ENCODE measurements at places on chromosomes 12 and 14.
A peak's percentile ranks its signal among the peaks of the same experiment; 100 is the strongest.

DNA sequence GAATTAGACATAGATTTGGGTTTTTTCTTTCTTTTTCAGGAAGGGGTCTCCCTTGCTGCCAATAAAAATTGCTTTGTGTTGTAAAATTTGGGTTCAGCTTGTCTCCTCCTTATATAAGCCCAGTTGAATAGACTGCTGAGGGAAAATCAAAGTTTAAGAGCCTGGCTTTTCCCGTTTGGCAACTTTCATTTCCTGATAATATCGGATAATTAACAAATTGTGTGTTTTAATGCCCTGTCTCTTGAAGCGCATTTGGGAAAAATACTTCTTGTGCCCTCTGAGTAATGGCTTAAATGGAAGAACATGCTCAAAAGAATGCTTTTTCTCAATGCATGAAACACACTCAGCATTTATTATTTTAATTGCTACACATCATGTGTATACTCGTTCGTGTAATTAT is 198.0 kb upstream of the DCN start:
- DNase-seq: no peak

- DNase-seq: no peak
Observed at GRCh38 chr12:123744836-123745235, 17.3 kb upstream of the DNAH10 start.

- DNase-seq: no peak
Observed at GRCh38 chr14:99929601-99930000, 135.6 kb upstream of the EVL start.

DNA sequence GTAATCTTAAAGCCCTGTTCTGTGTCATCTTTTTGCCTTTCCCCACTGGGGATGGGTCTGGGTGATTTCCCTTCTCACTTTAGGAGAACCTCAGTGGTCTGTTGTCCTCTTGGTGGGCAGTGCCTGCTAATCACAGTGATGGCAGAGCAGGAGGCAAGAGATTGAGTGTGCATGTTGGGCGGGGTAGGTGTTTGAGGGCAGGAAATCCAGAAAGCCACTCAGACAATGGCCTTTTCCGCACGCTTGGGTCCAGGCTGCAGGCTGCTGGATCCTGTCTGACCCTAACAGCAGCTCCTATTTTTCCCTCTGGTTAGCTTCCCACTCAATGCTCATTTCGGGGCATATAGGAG is 13.7 kb upstream of the ITGA5 start:
- DNase-seq: no peak

DNA sequence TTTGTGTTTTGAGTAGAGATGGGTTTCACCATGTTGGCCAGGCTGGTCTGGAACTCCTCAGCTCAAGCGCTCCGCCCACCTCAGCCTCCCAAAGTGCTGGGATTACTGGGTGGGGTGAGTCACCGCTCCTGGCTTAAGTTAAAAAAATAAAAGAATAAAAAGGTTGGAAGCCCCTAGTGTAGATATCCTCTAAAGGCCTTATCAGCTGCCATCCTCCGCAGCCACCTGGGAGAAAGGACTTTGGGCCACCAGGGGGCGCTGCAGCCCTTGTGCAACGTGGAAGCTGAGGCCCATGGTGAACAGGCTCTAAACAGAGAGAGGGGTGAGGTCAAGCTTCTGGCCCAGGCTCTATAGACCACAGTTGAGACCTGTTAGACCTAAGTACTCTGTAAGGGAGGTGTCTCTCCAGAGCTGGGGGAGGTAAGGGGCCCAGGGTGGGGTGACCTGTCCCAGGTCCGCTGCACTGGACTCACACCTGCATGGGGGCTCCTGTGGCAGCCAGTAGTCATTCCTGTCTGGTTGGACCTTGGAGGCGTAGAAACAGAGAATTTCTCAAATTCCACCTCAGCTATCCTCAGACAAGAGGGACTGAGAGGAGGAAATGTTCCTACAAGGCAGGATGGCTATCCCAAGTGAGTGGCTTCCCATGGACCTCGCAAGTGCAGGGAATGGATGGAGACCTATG is 14.0 kb upstream of the RACGAP1 start:
- peak; percentile 87 for DNase-seq

DNA sequence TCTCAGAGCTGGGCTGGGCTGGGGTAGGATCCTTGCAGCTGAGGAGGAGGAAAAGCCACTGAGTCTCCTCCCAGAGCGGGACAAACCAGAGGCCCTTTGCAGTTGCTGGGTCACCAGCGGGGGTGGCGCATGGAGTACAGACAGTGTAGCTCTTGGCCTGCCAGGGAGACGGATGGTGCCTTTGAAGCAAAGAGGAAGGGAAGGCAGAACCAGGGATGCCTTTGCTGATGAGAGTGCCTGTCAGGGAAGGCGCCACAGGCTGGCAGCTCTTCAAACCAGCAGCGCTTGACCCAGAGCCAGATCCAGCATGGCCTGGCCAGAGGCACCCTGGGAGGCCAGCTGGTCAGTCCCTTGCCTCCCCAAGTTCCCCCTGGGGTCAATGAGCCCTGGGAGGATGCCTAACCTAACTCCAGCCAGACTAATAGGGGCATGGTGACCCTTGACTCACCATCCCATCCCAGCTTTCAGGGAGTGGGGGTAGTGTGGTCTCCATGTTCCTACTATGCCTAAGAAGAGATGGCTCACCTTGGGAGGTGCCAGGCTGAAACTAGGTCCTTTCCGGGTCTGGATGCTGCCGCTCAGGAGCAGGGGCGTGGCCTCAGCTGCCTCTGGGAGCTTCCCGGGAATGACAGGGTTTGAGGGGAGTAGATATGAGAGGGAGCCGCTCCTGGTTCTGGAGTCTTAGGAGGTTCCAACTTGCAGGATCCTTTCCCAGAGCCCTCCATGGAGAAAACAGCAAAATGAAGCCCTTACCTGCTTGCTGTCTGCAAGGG is 19.8 kb downstream of the VASH1 start:
- no peak for DNase-seq

DNA sequence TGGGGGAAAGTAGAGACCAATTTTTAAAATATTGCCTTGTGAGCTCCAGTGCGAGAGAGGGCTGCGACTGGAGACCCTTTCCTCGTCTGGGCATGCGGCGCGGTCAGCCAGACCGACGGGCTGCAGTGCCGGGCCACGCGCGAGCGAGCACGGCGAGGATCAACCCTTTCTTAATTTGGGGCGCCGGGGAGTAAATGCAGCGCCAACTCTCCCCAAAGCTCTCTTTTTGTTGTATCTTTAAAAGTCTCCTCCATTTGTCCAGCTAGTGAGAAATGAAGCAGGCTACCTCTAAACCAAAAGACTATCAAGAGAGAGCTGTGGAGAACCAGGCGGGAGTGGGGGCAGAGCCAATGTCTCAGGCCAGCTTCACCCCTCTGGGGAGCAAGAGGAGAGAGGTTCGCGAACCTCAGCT is 1.4 kb downstream of the SIX1 start:
- DNase-seq: no peak

DNA sequence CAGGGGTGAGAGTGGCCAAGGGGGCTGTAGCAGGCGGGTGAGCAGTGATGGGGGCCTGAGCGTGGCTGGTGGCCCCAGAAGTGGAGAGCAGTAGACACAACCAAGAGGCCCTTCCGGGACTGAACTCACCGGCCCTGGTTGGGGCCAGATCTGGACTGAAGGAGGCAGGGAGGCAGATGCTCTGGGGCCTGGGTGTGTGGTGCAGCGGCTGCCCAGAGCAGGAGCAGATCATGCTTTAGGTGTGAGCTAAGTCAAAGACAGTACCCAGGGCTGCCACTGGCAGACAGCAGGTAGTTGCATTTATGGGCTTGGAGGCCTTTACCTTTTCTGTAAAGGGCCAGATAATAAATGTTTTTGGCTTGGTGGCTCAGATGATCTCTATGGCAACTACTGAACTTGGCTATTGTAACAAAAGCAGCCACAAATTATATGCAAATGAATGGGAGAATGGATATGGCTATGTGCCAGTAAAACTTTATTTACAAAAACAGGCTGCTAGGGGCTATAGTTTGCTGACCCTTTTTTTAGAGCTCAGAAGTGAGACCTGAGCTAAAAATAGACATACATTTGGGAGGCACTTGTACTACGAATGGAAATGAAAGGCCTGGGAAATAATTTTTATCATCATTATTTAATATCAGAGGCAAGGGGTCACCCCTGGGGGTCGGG is 25.6 kb downstream of the SETD1B start:
- DNase-seq: no peak

DNA sequence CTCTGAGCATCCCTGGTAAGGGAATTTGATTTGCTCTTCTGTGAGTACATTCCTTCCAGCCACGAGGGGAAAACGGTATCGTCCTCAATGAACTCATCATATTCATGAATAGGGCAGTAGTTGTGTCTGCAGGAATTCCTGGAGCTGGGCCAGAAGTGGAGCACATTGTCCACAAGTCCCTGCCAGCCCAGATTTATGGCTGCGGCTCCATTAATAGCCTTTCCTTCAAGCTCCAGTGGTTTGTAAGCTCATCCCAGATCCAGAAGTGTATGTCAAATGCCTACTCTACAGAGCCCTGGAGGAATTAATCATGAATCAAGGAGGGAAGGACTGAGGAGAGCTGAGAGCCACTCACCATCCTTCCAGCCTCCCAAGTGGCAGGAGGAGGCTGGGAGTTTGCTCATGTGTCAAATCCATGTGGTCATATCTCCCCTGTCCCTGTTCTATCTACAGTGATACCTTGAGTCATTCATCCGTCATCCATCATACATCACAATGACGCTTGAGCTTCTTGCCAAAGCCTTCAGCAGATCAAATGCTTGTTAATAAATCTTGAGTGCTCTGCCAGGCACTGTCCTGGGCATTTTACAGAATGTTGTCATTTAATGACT is 65.5 kb downstream of the SVOP start:
- no peak for DNase-seq

- no peak for DNase-seq
Observed at GRCh38 chr12:125604976-125605375, 539.7 kb downstream of the AACS start.

DNA sequence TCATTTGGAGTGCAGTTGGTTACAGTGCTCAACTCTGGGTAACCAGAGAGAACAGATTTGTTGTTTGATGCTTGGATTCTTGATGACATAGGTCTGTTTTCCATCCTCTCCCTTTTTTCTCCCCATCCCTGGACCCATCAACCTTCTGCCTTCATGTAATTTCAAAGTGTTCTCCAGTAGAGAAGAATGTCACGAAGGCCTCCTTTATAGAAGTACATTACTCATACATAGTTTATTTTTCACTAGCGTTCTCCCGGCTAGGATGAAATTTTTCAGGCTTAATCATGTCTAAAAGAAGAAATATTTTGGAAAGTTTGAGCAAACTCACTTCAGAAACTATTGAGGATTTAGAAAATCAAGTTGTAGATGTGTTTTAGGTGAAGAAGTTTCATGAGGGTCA is 20.9 kb upstream of the APPL2 start:
- no peak for DNase-seq

DNA sequence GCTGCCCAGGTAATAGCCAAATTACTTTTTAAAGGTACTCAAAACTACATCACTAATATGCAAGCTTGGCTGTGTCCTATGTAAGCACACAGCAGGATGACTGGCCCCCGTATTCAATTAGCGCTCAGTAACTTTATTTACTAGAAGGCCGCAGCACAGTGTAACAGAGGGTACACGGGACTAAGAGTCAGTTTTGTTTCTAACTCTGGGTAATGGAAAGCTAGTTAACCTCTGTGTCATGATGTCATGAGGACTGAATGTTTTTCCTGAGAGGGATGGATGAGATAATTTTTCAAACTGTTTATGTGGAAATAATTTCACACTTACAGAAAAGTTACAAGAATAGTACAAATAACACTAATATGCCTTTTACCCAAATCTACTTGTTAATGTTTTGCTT is 27.1 kb downstream of the GALNT4 start:
- DNase-seq: no peak

DNA sequence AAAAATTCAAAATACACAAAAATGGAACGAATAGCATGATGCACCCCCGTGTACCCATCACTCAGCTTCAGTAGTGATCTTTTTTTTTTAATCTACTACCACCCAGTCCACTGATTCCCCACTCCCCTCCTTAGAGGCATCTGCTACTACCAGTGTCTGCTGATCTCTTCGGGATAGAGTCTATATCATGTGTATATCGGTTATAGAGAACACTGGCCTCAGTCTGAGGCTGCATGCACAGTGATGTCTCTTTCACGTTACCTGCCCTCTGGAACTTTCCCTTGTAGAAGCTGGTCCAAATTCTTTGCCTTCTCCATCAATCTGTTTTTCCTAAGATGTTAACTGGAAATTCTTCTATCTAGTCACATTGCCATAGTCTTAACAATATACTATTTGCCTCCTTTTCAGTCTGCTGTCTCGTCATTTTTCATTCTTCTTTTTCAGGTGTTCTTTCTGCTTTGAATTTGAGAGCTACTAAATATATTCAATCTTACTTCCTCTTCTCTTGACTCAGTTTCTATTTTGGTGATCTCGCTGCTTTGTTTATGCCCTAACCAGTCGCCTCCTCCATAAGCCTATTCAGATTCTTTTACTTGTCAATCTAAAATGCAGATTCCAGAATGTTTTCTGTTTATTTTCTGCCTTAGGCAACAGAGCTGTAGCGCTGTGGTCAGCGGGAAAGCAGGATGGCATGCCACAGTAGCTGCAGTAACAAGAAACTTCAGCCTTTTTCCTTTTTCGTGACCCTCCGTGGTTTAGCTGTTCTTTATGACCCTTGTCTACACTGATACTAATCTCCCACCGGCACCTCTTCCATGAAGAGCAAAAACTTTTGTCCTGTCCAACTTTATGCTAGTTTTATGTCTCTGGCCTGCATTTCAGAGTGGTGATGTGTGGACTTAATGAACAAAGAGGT is 67.0 kb downstream of the FBXW8 start:
- DNase-seq: no peak

Measured in activated CD4-positive, alpha-beta T cell treated with anti-CD3 and anti-CD28 coated beads, Interleukin-2, Interleukin-4, amounts not matched to agents 100 ng/mL and 50 ng/mL, durations not matched to agents 16 hours and 8 hours (primary cell).